ENCODE measurements at places on chromosomes 6 and 20.

DNA sequence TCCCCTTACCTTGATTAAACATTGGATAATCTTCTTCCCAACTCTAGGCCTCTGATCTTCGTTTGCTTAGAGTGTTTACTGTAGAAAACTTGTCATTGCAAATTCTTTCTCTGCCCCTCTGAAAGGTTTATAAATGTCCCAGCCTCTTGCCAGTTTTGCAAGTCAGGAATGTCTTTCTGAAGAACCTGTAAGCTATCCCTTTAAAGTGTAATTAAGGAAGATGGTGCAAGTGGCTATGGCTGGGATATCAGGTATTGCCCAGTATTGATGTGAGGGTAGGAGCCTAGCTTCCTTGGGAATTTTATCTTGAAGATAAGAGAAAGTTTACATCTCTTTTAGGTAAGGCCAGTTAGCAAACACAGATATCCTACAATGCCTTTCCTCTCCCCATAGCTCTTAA is 211.0 kb upstream of the RIMS1 start:
- no peak for DNase-seq

- no peak for DNase-seq
Measured at GRCh38 chr6:43748765-43749164, 21.2 kb upstream of the VEGFA start.

GRCh38 chr6:113078791-113079190 is 731.7 kb downstream of the RFPL4B start:
- DNase-seq = no peak

DNA sequence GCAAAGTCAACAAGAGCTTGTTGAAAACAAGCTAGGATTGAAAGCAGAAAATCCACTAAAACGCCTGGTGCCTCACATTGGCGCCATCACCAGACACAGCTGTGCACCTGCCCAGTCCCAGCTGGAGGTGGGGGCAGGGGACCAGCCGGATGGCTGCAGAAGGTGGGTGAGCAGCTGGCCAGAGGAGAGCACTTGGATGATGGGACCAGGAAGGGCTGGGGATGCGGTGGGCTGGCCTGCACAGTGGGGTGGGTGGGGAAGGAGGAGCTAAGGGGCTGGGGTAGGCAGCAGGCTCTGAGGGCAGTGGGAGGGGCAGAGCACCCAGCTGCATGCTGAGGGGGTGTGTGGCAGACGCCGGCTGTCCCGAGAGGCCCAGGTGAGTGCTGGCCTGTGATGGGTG is 7.1 kb downstream of the CABLES2 start:
- DNase-seq = no peak

DNA sequence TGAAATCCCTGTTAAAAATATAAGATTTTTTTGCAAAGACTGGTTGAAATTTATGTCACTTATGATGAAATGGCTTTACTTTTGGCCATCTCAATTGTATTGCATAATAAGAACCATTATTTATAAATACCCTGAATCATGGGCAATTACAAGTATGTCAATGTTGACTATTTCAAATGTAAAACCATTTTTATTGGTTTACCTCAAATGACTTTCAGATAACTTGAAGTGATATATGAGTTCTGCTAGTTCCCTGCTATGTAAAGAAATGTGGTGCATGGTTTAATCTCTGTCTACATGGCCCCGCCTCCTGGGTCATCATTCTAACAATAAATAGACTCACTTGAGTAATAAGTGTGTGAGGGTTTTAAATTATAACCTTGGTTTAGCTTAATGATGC is 275.6 kb upstream of the PREP start:
- no peak for DNase-seq

GRCh38 chr6:156902782-156903181 is 125.6 kb downstream of the ARID1B start:
- DNase-seq = no peak

DNA sequence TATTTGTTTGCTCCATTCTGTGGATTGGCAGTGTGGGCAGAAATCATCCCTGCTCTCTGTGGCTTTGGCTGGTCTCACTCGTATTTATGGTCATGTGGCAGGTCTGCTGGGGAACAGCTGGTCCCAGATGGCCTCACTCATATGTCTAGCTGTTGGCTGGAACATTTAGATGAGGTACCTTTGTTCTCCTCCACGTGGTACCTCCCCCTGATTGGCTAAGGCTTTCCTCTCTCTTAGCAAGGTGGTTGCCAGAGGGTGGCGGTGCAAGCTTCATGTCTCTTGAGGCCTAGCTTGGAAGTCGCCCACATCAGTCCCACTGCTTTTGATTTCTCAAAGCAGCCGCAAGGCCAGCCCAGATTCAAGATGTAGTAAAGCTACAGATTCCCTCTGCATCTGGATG is 348.5 kb upstream of the BTBD3 start:
- no peak for DNase-seq

- DNase-seq = no peak
Measured at GRCh38 chr20:10542442-10542841, 107.3 kb downstream of the SLX4IP start.

DNA sequence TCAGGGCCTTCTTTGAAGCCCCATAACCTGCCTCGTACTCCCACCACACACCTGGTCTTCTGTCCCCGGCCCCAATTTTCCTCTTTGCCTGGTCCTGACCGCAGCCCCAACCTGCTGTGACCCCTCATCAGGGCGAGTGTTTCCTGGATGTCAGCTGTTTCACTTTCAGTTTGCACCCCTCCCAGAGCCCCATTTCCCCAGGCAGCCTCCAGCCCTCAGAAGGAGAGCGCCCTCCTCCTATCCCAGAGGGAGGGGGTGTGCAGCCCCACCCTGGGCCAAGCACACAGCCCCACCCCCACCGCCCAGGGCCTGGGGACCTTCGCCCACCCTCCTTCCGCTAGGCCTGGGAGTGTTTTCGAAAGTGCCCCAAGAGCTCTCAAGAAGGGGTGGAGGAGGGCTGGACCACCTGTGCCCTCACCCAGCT is 1.5 kb downstream of the BAK1 start:
- DNase-seq = no peak

DNA sequence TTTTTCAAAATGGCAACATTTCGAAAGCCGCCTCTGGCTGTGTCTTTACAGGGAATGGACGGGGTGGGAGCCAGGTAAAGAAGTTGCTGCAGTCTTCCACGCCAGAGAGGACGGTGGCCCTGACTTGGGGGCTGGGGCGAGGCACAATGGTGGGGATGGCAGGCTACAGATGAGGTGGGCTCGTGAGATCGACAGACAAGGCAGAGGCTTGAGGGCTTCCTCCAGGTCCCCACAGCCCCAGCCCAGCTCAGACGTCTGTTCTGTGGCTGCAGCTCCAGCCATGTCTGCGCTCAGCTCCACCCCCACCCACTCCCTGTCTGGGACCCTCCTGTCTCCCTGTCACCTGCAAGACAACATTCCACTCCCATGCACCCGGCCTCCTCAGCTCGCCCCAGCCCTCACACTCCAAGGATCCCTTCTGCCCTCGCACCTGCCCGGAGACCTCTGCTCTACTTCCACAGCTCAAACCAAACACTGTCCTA is 7.4 kb upstream of the C20orf144 start:
- DNase-seq = no peak

GRCh38 chr6:156582509-156582992 is 194.6 kb upstream of the ARID1B start:
- DNase-seq = no peak

Measured in activated CD8-positive, alpha-beta memory T cell treated with anti-CD3 and anti-CD28 coated beads, Interleukin-2, amount 50 U/mL, for 4 hours (primary cell).